ENCODE measurements at places on chromosomes 6 and 20.

DNA sequence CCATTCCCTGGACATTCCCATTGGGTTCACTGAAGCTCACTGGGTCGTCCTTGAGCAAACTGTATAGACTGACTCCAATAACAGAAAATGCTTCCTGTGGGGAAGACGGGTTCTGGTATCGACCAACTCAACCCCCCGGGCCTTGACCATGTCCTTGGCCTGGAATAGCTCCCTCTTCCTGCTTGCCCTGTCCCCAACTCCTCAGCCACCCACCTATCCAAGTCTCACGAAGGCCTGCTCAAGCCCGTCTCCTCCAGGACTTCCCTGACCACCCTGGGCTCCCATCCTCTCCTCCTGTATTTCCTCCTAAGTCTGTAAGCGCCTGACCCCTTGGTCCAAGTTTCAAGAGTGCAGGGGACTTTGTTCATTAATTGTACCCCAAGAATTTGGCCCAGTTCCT is 2.8 kb upstream of the HMGA1 start:
- no peak for DNase-seq

DNA sequence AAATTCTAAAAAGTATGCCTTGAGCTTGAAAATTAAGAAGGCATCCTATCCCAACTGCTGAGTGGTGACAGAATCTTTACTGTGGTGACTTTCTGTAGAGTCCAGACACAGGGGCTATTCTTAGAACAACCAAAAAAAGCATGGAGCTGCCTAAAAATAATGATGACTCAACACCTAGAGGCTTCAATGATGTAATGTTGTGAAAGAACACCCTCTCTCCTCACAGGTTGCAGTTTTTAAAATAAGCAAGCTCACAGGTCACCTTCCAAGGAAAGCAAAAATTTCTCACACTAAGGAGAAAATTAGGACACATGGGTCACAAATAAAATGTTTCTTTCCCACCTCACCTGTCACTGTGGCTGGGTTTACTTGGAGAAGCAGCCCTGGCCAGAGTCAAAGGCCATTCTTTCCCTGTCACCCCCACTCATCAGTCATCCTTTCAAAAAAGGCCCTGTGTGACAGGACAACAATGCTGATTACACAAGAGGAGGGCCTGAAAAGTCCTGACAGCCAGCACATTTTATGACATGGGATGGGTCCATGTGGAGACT is 53.5 kb downstream of the RCAN2 start:
- DNase-seq: no peak

- DNase-seq: peak; percentile 53
These were observed 2.0 kb upstream of the DCDC2 start for GRCh38 chr6:24359640-24360454.

DNA sequence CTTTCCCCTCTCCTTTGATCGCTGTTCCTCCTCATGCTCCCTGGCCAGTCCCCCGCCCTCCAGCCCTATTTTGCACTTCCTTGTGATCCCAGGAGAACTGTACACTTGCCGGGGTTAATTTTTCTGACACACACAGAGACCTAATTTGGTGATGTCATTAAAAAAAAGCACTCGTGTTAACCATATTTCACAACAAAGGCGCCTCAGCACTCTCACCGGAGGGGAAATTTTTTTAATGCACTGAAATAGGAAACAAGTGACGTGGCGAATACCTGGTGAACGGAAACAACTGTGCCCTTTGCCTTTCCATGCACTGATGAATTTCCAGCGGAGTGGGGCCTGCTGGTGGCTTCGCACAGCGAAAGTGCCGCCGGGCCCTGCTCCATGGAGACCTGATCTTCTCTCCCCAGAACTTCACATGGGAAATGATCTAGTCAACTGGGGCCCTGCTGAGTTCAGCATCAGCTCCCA is 53.9 kb upstream of the TAGAP start:
- peak; percentile 68 for DNase-seq

DNA sequence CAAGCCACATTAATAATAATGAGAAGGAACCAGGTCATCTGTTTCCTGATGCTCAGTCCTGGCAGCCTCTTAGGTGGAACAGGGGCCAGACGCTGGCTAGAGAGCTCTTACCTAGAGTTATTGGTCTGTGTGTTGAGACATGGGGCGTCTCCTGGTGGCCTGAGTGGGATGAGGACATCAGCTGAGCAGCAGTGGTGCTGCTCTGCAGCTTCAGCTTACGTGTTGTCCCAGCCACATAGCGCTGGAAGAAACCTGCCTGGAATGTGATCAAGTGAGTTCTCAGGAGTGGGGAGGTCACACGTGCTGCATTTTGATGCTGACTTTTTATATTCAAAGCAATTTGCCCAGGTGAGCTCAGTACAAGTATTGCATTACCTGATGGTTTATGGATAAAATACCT is 355.4 kb downstream of the CDH26 start:
- no peak for DNase-seq

GRCh38 chr20:48843057-48843806 is 15.4 kb upstream of the PREX1 start:
- no peak for DNase-seq

- no peak for DNase-seq
These were observed 431.3 kb upstream of the RNF217 start for GRCh38 chr6:124530926-124531325.

GRCh38 chr6:165117806-165118205 is 191.6 kb downstream of the C6orf118 start:
- DNase-seq: no peak

- no peak for DNase-seq
These were observed 29.6 kb upstream of the TMEM244 start for GRCh38 chr6:129890701-129891100.

- DNase-seq: no peak
These were observed 37.3 kb downstream of the KIF3B start for GRCh38 chr20:32314768-32315167.

GRCh38 chr6:114284281-114284680 is 58.5 kb downstream of the HS3ST5 start:
- DNase-seq: no peak

GRCh38 chr6:169051371-169051770 is 202.3 kb downstream of the THBS2 start:
- no peak for DNase-seq

GRCh38 chr20:46089167-46089416 is 670 bp downstream of the NCOA5 start:
- DNase-seq: peak; percentile 29

- DNase-seq: no peak
These were observed 4.5 kb downstream of the HIVEP2 start for GRCh38 chr6:142940487-142940886.

GRCh38 chr6:151721671-151722070 is 85.8 kb upstream of the ESR1 start:
- no peak for DNase-seq

GRCh38 chr6:142898927-142899895 is 45.8 kb downstream of the HIVEP2 start:
- no peak for DNase-seq

GRCh38 chr6:136616527-136616926 is 66.3 kb upstream of the MAP7 start:
- no peak for DNase-seq

- no peak for DNase-seq
These were observed 1.9 kb downstream of the ABRACL start for GRCh38 chr6:139030228-139030963.

GRCh38 chr6:55576811-55577210 is 2.2 kb downstream of the HMGCLL1 start:
- no peak for DNase-seq

DNA sequence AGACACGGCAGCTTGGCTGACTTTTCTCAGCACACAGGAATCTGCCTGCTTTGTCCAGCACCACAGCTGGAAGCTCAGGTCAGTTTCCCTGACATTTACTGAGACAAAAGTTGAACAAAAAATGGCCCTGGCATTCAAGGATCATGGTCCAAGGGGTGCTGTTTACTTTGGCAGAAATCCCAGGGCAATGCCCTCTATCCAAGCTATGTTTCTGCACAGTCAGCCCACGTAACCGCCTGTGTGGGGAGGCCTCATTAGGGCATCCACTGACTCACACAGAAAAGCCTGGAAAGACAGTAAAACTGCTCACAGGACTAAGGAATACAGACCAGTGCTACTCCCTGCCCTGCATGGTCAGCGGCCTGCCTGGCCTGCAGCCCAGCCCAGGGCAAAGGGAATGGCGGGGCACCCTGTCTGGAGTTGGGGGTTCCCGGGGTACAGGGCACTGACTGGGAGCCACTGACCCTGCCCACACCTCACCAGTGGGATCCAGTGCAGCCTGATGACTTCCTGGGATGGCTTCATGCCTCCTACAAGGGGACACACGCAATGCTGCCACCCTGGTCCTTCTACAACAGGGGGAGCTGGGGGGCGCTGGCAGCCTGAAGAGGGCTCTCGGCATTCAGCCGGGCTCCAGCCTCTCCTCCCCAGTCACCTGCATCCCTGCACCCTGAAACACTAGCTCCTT is 77.1 kb downstream of the NINL start:
- no peak for DNase-seq
